AG08396 (cell line): ENCODE measurements at places on chromosomes 7 and 10.

DNA sequence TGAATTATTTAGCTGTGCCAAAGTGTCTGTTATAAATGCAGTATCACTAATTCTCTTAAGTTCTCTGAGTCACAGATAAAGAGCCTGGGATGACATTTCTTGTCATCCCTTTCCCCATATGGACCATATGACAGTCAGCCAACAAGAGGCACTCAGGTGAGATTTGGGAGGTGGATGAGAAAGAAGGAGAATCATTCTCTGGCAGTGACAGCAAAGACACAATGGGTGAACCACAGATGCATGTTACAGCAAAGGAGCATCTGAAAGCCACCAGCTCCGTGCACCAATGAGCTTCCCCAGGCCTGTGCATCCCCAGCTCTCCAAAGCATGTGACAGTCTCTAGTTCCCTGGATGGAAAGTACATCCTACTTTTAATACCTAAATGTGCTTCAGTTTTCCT is 10.8 kb downstream of the GIMAP6 start:
- DNase-seq = no peak

- no peak for DNase-seq
Observed at GRCh38 chr10:124349231-124349995, 69.3 kb downstream of the OAT start.

DNA sequence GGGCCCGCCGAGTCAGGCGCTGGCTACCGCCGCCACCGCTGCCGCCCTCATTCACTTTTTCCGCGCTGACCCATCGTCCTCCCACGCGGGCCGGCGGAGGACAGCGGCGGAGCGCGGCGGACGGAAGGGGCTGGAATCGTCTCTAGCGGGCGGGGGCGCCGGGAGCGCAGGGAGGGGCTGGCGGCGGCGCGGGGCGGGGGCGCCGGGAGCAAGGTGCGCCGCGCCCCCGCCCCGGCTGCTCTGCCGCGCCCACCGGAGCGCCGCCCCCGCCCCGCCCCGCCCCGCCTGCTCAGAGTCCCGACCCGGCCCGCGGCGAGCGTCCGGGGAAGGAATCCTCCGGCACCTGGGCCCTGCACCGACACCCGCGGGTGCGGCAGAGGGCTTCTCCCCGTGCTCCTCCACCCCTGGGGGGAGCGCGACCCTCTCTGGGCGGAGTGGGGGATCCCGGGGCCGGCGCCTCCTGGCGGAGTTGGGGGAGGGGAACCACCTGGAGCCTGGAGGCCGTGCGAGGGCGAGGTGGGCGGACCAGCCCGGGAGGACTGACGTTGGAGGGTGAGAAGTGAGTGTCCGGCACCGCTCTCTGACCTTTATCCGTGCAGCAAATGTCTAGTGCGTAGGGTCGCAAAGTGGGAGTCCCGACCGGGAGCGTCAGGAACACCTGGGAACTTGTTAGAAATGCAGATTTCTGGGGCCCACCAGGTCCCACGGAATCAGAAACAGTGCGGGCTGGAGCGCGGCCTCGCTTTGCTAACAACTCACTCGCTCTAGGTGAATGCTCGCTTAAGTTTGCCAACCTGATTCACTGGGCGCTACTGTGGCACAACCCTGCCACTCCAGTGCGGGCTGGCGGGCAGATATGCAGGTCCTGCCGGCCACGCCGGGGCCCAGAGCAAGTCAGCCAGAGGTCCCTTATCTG is at the start of gene COBL:
Gene COBL (minus strand): TSS at position 144 of the 916 bp plus-strand sequence. CDS start 176 bp downstream, outside the sequence.
- peak; percentile 29 for DNase-seq

- DNase-seq = no peak
Observed at GRCh38 chr7:37448011-37448635, 541 bp downstream of the ELMO1 start.
